ENCODE measurements at places on chromosomes 7 and 10.

DNA sequence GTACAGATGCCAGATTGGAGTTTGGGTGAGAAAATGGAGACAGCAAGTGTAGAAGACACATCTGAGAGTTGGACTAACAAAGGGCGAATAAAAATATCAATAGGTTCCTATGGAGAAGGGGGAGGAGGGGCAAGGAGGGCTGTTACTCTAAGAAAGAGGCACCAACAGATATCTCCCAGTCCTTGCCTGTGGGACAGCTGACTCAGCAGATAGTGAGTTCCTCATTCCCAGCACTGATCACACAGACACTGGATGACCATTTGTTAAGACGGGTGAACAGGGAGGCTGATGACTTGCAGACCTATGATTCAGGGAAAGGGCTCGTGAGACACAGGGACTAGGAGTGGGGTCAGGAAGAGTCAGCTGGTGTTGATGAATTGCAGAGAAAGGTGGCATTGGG lies 5.7 kb upstream of the PRR15 start:
- DNase-seq: no peak

GRCh38 chr10:117541405-117541908 lies 1.1 kb upstream of the EMX2 start:
- DNase-seq: no peak

DNA sequence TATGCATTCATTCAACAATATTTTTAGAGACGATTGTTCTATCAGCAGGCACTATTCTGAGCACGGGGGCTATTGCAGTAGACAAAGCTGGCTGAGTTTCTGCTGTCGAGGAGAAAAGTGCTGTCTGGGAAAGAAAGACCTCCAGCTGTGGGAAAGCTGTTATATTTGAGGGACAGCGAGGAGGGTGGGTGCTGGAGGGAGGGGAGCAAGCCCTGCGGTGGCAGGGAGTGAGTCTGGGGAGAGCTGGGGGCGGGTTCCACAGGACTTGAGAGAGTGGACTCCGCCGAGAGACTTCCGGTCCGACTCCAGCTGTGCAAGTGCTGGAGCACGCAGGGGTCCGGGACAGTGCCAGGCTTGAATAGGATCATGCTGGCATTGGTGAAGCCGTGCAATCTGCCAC lies 602.1 kb upstream of the FOXK1 start:
- no peak for DNase-seq

- no peak for DNase-seq
Measured at GRCh38 chr7:151019130-151019447, 5.2 kb downstream of the ATG9B start.

DNA sequence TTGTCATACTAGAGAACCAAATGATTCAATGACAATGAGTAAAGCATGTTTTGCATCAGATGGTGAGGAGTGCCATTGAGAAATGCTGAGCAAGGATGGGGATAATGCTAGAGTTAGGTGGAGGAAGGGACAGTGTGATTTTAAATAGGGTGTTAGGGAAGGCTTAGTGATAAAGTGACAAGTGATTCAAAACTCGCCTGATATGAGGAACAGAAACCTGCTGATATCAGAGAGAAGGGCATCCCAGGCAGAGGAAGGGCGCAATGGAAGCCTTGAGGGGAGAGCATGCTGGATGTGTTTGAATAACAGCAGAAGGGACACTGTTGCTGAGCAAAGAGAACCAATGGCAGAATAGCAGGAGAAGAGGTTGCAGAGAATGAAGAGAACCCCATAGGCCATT lies 196.2 kb downstream of the NRG3 start:
- DNase-seq: no peak

DNA sequence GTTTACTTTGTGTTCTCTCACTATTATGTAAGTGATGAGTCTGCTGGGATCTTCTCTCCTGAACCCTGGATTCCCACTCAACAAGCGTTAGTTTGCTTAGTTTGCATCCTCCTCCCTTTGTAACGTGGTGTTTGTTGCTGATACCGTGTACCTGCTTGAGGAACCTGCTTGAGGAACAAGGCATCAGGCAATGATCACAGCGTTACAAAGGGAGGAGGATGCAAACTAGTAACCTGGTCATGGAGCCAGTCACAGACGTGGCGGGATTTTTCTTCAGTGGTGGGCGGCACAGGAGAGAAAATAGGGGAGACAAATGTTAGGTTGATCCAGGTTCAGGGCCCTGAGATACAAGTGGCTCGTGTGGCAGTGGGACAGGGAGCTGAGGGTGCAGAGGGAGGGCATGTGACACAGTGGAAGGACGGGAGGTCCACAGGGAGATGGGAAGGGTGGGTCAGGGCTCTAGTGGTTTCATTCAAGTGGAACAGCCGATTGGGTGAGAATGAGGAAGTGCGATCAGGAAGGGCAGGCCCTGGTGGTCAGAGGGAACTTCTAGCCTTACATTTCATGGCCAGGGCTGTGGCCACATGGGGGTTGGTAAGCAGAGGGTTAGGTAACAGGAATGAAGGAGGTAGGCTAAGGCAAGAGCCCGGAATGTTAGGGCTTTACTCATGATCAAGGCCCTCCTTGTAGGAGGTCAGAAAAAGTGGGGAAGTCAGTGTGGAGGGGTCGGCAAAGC lies 38.0 kb downstream of the SNX10 start:
- no peak for DNase-seq

DNA sequence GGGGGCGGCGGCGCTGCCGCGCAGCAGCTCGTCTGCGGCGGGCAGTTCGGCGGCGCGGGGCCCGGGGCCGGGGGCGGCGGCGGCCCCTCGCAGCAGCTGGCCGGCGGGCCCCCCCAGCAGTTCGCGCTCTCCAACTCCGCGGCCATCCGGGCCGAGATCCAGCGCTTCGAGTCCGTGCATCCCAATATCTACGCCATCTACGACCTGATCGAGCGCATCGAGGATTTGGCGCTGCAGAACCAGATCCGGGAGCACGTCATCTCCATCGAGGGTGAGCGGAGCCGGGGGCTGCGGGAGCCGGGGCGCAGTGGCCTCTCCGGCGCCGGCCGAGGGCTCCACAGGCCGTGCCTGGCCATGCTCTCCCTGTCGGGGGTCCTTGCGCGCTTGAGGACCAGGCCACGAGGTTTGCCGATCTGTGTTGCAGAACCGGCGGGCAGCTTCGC lies 548 bp downstream of the AGAP3 start:
- no peak for DNase-seq

DNA sequence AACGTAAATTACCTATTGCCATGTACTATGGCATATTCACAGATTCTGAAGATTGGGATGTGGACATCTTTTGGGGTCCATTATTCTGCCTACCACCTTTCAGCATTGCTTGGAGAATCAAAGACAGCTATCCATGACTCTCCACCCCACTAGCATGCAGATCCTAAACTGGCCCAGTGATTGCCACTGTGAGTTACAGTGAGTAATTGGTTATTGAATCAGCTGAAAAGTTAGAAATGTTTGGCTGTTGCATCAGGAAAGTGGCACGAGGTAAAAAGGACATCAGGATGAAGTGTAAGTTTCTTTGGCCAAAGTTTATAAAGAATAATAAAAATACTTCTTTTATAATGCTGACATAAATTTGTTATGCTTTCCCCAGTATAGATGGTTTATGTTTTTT lies 148.2 kb upstream of the ETV1 start:
- DNase-seq: no peak
